ENCODE measurements at places on chromosomes 11 and 22.

DNA sequence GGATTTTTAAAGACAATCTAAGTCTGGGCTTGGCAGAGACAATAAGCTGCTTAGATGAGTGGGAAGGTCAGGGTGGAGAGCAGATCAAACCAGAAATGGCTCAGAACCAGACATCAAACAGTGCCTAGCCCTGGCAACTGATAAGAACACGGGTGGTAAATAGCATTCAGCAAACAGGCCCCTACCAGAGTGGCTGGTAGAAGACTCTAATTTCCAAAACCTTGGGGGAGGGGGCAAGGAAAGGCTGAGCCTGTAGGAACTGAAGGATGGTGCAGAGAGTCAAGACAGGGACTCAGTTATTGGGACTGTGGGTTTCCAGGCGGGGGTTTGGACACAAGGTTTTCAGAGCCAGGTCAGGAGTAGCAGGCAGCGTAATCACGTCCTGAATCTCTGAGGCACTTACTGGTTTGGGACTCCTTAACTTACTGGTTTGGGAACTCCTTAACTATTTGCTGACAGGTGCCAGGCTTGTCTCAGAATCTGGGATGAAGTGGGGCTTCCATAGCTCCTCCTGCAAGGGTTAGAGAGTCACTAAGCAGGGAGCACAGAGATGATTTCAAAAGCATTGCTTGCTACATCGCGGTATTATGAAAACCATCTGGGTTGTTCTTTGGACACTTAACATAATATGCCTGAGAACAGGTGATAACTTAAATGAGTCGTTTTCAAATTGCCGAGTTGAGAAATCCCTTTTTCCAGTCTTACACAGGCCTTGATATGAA lies 5.7 kb upstream of the ABTB2 start:
- DNase-seq, result no peak

DNA sequence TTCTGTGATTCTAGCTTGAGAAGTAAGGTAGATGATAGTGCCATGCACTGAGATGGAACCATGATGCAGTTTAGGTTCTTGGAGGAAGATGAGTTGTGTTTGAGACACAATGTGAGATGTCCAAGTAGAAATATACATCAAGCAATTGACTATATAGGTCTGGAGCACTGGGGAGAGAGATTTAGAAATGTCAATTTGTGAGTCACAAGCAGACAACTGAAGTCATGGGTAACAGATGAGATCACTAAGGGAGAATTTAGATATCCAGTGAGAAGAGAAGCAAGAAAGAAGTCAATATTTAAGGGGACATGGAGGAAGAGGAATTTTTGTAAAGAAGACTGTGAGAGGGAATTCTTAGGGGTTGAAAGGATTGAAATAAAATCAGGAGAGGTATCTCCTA lies 65.1 kb upstream of the RRAS2 start:
- DNase-seq, result peak; percentile 70

GRCh38 chr11:76918941-76919386 lies 58.2 kb downstream of the ACER3 start:
- peak; percentile 34 for DNase-seq

DNA sequence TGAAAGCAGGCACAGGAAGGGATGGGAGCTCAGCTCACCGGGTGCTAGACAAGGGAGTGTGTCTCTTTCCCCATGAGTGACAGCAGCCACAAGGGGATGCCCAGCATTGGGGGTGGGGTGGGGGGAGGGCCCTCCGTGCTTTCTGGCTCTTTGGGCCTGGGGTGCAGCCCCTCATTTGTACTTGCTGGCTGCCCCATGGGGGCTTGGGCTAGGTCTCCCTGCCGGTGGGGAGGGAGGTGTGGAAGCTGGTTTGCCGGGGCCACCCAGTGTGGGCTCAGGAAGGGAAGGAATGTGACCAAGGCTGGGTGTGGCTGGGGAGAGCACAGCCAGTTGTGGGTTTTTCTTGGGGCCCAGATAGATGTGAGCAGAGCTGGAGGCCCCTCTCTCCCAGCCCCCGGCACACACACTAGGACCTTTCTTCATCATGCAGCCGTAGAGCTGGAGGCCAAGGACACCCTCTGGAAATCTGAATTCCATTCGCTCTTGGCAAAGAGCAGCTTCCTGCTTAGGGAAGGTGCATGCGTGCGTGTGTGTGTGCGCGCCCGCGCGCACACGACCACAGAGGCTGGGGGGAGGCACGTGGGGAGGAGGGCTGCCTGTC lies 25.8 kb downstream of the KCNQ1OT1 start:
- DNase-seq, result no peak

GRCh38 chr11:119589001-119589400 lies 140.0 kb downstream of the NECTIN1 start:
- DNase-seq, result no peak

DNA sequence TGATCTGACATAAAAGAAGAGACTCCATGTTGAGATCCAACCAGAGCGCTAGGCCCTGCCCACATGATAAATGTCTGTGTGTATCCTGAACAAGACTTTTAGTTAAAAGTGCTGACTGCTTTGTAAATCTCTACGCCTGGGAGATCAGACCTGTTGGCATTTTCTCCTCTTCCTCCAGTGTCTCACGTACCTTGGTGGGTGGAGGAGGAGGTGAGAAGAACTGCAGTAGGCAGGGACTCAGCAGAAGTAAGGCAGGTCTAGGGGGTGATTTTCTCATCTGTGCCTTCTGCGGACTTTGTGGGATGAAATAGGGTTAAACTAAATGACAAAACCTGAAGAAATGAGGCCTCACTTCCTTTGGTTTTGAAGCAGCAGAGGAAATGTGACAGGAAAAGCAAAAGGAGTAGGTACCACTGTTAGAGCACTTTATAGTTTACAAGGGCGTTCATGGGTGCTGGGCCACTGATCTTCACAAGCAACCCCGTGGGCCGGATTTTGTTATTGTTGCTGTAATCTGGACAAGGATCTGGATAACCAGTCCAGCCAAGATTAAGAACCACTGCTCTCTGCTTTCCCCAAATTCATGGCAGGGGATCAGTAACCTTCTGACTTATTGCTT lies 36.7 kb upstream of the PLET1 start:
- DNase-seq, result no peak

DNA sequence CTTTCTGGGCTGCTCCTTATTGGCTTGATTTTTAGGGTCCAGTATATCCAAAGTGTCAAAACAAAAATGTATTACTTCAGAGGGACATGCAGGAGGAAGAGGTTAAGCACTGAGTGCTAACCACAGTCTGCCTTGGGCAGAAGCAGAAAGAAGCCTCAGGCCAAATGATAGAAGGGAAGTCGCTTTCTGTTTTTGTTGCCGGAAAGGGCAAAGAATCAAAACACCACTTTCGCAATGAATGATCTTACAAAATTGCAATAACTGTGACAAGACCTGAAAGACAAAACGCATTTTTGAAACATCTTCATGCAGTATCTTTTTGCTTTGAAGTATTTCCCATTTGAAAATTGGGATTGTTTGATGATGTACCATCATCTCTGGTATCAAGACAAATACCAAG lies 70.1 kb upstream of the PICALM start:
- DNase-seq, result no peak

GRCh38 chr11:130798280-130798679 lies 118.0 kb downstream of the SNX19 start:
- peak; percentile 96 for DNase-seq

DNA sequence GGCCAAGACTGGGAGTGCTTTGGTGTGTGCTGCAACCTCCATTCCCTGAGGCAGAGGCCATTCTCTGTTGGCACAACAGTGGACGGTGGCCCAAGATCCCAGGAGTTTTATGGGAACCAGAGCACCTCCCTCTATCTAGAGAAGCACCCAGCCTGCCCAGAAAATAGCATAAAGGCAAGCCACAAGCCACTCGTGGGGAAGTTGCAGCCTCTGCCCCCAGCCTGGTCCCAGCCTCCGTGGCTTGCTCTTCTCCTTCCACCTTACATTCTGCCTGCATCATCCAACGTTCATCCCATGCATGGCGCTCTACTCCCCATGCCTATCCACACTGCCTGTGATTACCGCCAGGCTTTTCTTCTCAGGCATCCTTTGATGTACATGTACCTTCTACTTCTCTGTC lies 15.8 kb downstream of the IL17RA start:
- DNase-seq, result no peak

GRCh38 chr11:83816572-83817187 lies 530.5 kb upstream of the CCDC90B start:
- DNase-seq, result no peak

DNA sequence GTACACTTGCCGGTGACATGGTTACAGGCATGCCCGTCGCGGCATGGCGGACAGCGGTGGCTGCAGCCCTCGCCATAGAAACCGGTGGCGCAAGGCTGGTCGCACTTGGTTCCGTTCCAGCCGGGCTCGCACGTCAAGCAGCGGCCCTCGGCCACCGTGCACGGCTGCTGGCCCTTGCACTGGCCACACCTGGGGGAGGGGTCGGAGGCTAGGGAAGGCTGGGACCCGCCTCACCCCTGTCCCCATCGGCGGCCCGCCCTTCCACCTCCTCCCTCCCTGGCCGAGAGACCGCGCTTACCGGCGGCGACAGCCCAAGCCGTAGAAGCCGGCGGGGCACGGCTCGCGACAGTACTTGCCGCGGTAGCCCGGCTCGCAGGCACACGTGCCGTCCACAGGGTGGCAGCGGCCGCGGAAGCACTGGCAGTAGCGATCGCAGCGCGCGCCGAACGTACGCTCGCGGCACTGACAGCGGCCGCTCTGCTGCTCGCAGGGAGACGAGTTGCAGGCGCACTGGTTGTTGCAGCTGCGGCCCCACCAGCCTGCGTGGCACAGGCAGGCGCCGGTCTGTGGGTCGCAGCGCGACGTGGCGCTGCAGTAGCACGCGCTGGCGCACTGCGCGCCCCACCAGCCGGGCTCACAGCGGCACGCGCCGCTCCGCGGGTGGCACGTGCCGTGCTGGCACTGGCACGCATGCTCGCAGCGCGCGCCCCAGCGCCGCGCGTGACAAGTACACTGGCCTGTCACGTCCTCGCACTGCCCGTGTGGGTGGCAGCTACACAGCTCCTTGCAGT lies 6.7 kb downstream of the SCARF2 start:
- no peak for DNase-seq

GRCh38 chr11:120675171-120675570 lies 163.6 kb downstream of the GRIK4 start:
- no peak for DNase-seq

- DNase-seq, result no peak
These were observed 454.9 kb upstream of the CADM1 start for GRCh38 chr11:115959081-115959486.

DNA sequence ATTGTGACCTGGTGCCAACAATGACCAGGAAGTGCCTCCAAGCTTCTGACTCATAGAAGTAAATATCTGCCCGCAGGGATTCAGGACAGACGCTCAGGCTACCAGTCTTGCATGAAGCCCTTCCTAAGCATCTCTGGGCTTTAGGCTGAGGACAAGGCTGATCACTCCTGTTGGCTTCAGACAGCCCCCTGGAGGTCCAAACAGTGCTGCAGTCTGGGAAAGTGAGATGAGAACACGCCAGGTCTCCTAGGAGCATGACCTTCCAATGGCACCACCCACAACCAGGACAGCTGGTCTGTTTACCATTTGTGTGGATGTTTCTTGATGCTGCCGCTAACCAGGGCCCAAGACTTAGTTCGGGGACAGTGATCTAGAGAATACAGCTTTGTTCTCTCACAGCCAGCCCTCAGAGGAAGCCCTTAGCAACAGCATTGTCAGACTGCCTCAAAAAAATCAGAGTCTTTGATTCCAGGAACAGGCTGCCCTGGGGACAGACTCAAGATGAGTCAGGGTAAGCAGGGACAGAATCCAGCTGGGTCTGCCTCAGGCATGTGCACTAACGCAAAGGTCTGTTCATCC lies 111.2 kb downstream of the ZNF280B start:
- DNase-seq, result peak; percentile 53

DNA sequence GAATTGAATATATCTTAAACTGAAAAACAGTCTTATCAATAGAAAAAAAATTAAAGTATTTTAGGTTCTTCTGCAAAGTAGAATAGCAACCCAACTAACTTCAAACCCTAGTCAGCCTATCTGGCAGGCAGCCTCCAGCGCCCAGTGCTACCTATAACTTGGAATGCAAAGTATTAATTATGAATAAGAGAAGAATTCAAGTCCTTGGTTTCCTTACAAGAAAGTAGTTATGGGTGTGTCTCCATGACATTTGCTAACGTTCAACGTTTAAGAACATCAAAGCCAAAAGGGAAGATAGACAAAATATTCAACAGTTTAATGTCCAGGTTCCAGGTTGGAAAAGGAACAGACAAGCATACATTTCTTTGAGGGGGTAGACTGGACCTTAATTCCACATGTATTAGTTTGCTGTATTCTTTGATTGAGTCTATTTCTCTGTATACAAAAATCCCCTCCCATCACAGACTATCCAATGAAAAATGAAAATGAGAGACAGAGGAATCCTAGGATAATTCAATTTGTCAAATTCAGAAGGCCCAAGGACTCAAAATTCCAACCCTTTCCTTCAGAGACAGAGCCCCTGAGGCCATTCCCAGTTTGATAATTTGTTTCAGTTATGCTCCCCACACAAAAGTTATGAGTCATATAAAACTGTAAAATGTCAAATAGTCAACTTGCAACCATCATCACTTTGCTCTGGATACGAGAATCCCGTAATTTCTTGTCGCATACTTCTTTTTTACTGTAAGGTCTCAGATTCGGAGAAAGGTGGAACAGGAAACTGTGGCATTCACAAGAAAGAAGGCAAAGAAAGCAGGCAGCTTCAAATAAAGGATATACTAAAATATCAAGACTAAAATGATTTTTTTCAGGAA lies 83.7 kb upstream of the CHRM4 start:
- no peak for DNase-seq

GRCh38 chr11:67027943-67028542 lies 5.1 kb downstream of the SYT12 start:
- DNase-seq, result no peak

DNA sequence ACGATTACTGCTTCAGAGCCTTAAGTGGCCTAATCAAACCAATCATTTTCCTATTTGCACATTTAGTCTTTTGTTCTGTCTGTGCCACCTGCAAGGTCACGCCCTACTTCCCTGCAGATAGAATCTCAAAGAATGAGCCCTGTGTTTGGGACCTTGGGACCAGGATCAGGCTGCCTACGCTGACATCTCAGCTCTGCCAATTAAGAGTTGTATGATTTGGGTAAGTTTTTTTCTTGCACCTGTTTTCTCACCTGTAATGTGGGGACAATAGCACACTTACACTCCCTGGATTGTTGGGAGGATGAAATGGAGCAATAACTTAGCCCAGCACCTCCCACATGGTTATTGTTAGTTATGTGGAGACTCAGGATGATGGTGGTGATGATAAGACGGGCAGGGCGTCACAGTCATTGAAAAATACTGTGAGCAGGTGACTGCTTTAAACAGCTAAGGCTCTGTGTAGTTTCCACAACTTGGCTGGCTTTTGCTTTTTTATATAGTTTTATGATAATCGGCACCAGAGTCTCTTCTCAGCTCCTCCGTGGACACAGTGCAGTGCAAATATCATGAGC lies 155.0 kb downstream of the ADAMTS15 start:
- no peak for DNase-seq

DNA sequence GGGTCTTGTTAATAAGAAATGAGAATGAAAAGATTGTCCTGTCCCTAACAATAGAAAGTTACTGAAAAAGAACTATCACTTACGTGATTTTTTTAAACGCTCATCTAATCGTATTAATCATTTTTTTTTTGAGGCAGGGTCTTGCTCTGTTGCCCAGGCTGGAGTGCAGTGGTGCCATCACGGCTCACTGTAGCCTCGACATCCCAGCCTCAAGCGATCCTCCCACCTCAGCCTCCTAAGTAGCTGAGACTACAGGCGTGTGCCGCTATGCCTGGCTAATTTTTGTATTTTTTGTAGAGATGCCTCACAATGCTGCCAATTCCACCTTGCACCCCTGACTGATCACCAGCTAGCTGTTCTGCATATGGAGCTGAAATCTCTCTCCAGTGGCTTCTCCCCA lies 15.7 kb downstream of the PDGFB start:
- no peak for DNase-seq

- no peak for DNase-seq
These were observed 3.8 kb downstream of the USP47 start for GRCh38 chr11:11845551-11845950.

Measured in HT1080 (cell line).